ENCODE measurements at places on chromosomes 3 and 15.

DNA sequence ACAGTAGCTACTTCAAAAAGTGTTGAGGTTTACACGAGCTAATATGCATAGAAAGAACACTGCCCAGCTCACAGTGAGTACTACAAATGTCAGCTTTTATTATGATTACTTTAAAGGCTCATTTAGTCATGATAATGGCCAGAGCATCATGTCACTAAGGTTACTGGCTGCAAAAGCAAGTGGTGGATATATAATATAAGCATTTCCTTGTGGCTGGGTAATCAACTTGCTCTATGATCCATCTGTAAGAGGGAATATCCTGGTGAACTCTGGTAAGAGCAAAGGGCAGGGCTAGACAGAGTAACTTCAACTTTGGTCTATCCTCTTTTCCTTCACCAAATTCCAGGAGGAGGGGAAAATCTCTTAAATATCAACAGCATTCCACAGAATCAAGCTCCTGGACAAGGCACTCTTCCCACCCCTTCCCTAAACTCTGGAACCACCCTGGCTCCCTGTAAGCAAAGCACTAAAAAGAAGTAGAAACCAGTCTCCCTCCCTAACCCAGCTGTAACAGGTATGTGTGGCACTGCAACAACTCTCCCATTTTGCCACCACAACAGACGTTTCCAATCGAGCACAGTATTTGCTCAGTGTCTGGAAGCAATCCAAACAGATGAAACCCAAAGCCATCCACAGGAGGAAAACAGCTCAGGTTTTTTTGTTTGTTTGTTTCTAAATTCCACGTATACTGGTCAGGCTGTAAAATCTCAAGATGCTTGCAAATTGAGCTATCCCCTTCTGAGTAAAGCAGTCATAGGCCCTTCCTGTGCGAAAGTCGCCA, 13.4 kb downstream of the B4GALT4 start:
- DNase-seq: no peak

GRCh38 chr3:70003119-70003518, 3.6 kb downstream of the SAMMSON start:
- DNase-seq: no peak

- DNase-seq: peak; percentile 54
Measured at GRCh38 chr3:48656841-48657281, 5.8 kb downstream of the CELSR3 start.

GRCh38 chr15:38308797-38309196, 56.2 kb downstream of the SPRED1 start:
- DNase-seq: peak; percentile 61
